ENCODE measurements at places on chromosomes 7 and 10.

DNA sequence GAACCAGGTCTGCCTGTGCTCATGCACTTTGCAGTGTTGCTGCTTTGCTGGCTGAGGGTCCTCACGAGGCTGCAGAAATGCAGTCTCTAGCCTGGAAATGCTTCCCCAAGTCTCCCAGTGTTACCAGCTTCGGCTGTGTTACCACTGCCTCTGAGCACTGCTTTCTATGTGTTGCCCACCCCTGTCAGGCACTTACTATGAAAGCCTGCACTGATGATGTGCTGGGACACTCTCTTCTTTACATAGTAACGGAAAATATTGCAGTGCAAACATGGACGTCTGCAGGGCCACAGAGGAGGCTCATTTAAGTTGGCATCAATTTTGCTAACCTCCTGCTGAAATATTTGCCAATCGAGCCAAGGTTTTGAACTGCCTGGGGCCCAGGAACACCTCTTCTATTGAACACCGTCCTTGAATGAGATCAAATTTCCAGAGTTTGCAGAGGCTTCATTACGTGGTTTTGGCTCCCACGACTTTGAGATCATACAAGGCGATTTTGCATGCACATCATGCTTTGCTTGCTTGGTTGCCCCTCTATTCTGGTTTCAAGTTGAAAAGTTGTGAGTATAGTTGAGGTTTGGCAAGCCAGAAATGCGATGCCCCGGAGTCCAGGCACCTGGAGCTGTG, 404.7 kb upstream of the PODXL start:
- DNase-seq, result no peak

- DNase-seq, result no peak
Observed at GRCh38 chr7:34281260-34281659, 375.9 kb downstream of the BMPER start.

DNA sequence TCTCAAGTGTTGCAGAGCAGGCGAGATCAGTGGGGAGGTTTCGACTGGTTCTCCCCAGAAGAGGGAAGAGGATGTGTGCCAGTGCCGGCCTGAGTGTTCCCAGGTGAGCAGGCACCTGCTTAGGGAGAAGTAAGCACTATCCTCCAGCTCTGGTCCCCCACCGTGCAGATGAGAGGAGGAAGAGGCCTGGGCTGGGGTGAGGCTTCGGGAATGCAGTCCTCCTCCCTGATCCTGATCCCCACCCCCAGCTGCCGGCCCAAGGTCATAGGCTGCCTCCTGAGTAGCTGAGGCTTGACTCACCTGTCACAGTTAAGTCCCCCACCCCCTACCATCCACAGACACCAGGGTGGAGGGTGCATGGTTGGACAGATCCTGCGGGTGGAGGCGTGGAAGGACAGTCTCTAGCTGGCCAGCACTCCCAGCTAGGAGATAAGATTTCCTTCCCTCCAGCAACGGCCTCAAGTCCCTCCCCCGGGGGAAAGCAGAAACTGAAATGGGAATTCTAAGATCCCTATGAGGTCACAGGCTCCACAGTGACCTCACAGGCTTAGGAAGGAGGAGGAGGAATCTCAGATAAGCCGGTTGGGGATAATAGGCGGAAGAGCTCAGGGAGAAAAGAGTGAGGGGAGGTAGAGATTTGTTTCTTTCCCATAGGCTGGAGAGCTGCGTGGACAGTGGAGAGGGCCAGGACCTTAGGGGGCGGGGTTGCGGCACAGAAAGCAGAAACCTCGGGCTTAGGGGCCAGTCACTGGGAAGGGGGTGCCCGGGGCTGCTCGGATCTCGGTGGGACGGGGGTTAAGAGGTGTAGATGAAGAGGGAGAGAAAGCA, 1.0 kb downstream of the LRCH4 start:
- DNase-seq, result no peak

GRCh38 chr10:4498711-4499251, 327.2 kb upstream of the AKR1E2 start:
- DNase-seq, result no peak

GRCh38 chr7:158035343-158035742, 552.3 kb downstream of the PTPRN2 start:
- no peak for DNase-seq

DNA sequence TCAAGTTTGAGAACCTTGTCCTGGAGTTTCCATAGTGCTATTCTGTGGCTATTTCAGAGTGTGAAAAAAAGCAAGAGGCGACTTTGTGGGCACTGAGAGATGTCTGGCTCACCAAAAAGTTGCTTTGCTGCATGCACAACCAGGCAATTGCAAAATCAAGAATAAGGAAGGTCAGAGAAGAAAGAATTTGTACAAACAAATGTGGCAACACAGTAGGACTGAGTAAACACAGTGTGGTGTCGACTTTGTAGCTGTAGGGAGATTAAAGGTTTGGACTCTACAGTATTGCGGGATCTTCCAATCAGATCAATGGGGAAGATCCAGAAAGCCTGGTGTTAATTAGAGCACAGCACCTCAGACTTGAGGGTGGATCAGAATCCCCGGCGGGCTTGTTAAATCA, 88.1 kb upstream of the PLPP4 start:
- DNase-seq, result no peak

DNA sequence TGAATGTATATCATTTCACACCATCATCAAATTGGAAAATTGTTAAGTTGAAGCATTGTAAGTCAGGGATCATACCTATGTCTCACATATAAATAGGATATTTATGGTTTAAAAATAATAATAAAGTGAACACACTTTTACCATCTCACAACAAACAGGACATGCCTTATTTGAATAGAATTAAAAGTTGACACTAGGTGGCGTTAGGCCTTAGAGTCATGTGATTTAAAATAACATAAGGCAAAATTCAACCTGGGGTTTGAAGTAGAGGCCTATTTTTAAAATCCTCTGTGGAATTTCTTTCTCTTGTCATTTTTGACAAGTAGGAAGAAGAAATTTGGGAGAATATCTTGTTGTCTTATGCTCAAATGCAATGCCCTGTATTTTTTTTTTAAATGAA, 184.7 kb upstream of the PCDH15 start:
- DNase-seq, result no peak

- no peak for DNase-seq
Observed at GRCh38 chr7:106415433-106415832, 130.7 kb upstream of the NAMPT start.

DNA sequence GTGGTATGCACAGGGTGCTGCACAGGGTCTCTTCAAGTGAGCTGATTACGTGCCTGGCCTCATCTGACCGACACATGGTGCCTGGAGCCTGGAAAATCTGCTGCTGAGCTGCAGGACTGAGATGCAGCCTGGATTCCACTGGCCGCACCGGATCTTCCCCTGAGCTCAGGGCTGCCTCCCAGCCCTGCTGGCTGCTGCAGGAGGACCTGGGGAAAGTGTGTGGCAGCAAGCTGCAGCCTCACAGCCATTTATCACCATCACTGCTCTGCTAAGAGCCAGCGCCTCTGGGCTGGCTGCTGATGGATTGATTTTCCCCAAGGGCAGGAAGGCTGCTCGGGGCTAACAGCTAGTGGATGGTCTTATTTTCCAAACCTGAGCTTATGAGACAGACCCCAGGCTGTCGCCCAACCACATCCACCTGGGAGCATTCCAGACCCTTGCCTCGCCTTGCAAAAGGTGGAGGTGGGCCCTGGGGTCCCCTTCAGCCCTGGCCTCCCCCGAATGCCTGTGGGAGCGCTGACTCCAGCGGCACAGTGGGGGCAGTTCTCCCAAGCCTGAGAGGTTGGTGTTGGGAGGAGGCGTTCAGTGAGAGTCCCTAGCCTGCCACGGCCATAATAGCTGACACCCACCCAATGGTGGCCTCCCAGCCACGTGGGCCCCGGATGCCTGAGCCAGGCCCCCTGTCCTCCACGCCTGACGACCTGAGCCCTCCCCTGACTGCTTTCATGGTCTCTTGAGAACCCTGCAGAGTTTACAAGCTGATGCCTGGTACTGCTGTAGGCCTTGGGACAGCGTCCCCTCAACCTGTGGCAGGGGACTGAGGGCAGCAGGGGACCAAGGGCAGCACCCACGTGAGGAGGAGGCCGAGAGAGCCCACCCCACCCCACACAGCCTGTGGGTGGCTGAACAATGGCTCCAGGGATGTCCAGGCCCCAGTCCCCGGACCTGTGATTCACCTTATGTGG, 38.2 kb downstream of the STK32C start:
- DNase-seq, result no peak
